Stimulated activated CD8-positive, alpha-beta memory T cell treated with anti-CD3 and anti-CD28 coated beads, Interleukin-15, amount 100 ng/mL, for 1 hour (primary cell): ENCODE measurements at places on chromosomes 16 and 17.

DNA sequence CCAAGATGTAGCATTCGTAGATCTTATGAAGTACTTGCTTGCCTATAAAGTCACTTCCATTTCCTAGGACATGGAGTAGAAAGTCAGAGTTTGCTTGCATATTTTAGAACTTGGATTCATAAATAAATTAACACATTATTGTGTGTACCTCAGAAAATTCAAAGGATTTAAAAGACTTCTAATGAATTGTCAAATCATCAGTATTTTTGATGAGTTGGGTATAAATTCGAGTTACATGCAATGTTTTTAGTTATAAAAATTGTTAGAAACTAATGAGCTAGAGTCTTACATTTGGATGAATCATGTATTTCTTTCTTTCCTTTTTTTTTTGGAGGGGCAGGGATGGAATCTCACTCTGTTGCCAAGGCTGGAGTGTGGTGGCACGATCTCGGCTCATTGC is 156.9 kb upstream of the KCNJ16 start:
- DNase-seq = no peak

- DNase-seq = no peak
Observed at GRCh38 chr16:20901068-20901435, 481 bp downstream of the LYRM1 start.

- no peak for DNase-seq
Observed at GRCh38 chr17:16923904-16924695, 47.8 kb downstream of the TNFRSF13B start.

- no peak for DNase-seq
Observed at GRCh38 chr17:10216213-10216938, 18.0 kb upstream of the GAS7 start.

DNA sequence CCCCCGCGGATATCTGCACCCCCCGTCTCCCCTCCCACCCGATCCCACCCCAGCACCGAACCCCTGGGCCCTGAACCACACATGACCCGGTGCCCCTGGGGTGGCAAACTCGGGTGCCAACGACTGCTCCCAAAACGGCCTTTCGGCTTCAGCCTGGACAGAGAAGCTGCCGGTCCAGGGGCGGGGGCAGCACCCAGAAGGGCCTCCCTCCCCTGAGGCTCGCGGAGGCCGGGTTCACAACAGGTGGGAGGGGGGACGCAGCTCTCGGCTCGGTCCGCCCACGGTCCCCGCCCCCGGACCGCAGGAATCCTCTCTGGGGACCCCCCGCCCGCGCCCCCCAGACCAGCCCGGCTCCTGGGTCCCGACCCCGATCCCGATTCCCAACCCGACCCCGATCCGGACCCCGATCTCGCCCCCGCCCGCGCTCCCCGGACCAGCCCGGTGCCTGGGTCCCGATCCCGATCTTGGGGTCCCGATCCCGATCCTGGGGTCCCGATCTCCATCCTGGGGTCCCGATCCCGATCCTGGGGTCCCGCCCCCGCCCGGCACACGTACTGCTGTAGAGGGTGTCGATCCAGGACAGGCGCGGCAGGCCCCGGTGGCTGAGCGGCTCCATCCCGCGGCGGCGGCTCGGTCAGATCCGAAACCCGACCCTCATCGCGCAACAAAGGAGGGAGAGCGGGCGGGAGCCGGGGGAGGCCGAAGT is 516 bp downstream of the ABR start:
- no peak for DNase-seq

GRCh38 chr17:51674579-51675255 is 414.4 kb downstream of the UTP18 start:
- DNase-seq = no peak
